ENCODE measurements at places on chromosomes 5 and 9. TPM values are rescaled to one million over a fixed set of nuclear protein-coding genes. Genes with fewer than 3 reads are reported as not detected.

KCNIP1 gene
- polyA plus RNA-seq: not detected

AMBP gene
- polyA plus RNA-seq: 0.28 TPM

LVRN gene
- polyA plus RNA-seq: 0.32 TPM

ASS1 gene
- 79.5 TPM for polyA plus RNA-seq

DAB2 gene
- 2.4 TPM for polyA plus RNA-seq

HEMGN gene
- not detected for polyA plus RNA-seq
